ENCODE measurements at places on chromosomes 4 and X.
A peak's percentile ranks its signal among the peaks of the same experiment; 100 is the strongest.

DNA sequence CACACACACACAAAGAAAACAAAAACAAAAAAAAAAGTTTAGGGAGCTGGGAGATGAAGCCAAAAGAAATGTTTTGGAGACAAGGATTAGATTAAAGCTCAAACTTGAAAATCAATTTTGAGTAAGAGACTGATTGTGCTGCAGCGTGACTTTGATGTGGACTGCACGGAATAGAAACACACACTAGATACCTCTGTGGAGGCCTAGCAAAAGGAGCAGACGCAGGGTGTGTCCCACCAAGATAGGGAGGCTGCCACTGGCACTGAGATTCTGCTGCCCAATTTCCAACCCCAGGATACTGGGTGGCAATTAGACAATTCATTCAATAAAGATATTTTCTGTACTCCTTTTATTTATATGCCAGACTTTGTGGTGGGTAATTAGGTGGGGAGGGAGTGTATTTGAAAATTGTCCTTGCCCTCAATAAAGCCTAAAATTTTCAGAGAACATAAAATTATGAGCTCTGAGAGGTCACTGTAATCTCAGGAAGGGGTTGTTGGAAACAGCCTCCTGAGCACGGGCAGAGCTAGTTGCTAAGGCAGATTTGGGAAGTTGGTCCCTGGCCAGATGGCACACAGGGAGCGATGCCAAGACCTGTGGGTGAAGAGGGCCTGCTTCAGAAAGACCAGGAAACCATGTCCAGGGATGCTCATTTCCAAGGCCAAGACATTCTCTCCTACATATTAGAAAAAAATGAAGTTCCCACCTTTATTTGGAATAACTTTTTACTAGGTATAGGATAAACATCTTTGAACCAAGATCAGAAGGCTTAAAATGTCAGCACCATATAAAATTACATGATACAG is 1.9 kb upstream of the PPP3CA start:
- no peak for DNase-seq

GRCh38 chrX:10972706-10973105 is 138.4 kb upstream of the HCCS start:
- DNase-seq, result no peak

GRCh38 chrX:118528071-118528737 is 32.6 kb downstream of the DOCK11 start:
- peak; percentile 39 for DNase-seq

- DNase-seq, result peak; percentile 18
Measured at GRCh38 chrX:44871931-44872820, 812 bp upstream of the KDM6A start.
